ENCODE measurements at places on chromosomes 5 and 9. TPM values are rescaled to one million over a fixed set of nuclear protein-coding genes. Genes with fewer than 3 reads are reported as not detected.

DNA sequence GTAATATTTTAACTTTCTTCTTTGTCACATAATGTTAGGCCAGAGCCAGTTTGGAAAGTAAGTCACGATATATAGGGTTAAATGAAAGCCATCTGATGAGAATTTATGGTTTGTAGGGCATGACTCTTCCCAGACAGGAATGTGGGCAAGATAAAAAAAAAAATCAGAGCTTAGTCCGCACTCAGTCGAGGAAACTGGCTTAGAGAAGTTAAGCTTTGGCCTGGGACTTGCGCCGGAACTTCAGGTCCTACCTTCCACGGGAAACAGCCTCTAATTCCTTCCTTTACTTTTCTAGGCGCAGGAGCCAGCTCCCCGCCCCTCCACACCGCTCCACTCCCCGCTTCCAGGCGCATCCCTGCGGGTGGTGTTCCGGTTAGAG, 475 bp downstream of the DDX31 start:
- H3K4me1 ChIP-seq = peaks cover 36% of the 10 kb centered on the region
- no peaks in the 10 kb centered on the region for H3K27me3 ChIP-seq
- peak overlapping the region; percentile 86 for H3K4me3 ChIP-seq

DNA sequence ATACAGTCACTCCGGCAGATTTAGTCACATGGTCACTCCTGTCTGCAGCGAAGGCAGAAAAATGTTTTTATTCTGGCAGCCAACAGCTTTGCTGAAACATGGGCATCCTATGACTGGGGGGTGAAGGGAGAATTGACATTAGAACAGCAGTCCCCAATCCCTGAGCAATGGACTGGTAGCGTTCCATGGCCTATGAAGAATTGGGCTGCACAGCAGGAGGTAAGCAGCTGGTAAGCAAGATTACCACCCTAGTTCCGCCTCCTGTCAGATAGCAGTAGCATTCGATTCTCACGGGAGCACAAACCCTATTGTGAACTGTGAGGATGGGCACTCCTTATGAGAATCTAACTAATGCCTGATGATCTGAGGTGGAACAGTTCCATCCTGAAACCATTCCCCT, 93.1 kb upstream of the FTMT start:
- no peak for DNase-seq
- no peak overlapping the region for H3K4me3 ChIP-seq
- H3K4me1 ChIP-seq = no peaks in the 10 kb centered on the region

DNA sequence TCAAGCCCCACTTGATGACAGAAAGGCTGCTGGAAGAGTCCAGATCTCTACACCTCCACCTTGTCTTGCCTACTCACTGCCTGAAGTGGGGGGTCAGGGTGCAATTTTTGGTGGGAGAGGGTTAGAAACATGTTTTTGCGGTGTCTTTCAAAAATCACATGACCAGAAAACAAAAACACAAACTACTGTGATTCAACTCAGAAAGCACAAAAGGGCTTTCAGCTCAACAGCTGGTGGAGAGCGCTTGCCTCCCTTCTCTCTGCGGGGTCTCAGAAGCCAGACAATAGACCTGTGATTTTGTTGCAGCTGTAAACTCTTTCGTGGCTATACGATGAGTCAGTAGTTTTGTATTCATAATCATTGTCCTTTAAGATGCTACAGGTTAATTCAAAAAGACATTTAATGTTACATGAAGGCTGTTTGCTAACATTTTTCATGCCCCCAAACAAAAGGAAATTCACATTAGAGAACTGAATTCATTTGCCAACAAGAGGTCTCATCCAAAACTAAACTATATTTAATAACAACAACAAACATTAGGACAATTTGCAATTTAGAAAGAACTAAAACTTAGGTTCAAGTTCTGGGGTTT, 172.6 kb upstream of the RAI14 start:
- H3K4me3 ChIP-seq = no peak overlapping the region
- peaks cover 19% of the 10 kb centered on the region for H3K27me3 ChIP-seq
- H3K4me1 ChIP-seq = no peaks in the 10 kb centered on the region
- no peaks in the 10 kb centered on the region for H3K36me3 ChIP-seq

BARHL1 gene
- total RNA-seq = not detected

GRCh38 chr5:73116506-73116905, 3.9 kb upstream of the TMEM171 start:
- H3K27me3 ChIP-seq = peaks cover 58% of the 10 kb centered on the region
- peaks cover 7% of the 10 kb centered on the region for H3K4me1 ChIP-seq
- H3K4me3 ChIP-seq = no peak overlapping the region
- peaks cover 3% of the 10 kb centered on the region for H3K36me3 ChIP-seq
- no peak for DNase-seq
- no peak overlapping the region for H3K27ac ChIP-seq

Data from activated CD8-positive, alpha-beta T cell treated with anti-CD3 and anti-CD28 coated beads, Interleukin-2, amount 10 ng/mL, durations not matched to agents 7 days and 5 days (primary cell).